ENCODE measurements at places on chromosomes 2 and 18.
A peak's percentile ranks its signal among the peaks of the same experiment; 100 is the strongest.

- no peak for DNase-seq
Observed at GRCh38 chr18:71994273-71994672, 549.9 kb downstream of the CBLN2 start.

GRCh38 chr18:58784601-58785137 is 80.0 kb upstream of the ZNF532 start:
- DNase-seq: no peak

GRCh38 chr18:71079606-71080005 is 790.8 kb downstream of the SOCS6 start:
- peak; percentile 2 for DNase-seq

DNA sequence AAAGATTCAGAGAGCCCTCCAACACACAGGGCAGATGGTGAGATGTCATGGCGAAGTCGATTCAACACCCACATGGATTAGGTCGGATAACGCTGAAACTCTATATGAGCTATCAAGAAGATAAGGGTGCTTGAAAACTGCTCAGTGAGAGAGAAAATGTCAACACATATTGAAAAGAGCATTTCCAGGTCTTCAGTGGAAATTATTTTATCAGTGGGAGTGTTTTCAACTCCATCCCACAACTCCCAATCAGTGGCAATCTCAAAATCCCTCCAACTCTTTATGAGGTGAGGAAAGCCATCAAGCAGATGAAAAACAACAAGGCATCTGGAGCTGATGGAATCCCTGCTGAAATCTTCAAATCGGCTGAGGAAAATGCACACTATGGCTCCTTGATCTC is 104.5 kb upstream of the KLHL14 start:
- peak; percentile 22 for DNase-seq

DNA sequence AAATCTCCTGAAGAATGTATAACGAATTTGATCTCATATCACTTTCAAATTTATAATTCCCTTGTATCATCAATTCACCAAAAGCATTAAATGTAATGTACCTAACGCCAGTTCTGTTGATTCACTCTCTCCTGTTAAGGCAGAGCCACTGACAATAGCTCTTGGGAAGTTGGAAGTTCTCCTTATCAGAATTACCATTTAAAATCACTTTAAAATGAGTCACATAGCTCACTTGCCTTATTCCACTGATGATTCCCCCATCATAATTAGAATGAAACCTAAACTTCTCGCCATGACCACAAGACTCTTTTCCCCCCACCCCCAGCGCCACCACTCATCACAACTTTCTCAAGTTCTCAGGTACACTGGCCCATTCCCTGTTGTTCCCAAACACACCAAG is 117.1 kb downstream of the PID1 start:
- no peak for DNase-seq

DNA sequence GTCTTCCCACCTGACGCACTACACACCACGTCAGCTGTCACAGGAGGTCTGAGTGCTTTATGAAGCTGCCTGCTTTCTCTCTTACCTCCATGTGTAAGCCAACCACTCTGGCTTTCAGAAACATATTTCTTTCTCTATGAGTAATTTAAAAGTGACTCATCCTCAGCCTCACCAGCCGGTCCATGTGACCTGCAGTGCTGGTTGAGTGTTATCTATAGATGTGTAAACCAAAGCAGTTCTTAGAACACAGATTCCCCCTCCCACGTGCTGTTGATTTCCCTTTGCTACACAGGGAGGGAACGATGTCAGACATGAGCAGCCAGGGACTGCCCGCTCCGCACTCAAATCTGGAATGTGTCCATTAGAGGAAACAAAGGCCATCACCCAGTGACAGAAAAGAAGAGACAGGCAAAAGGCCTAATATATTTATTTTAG is 157.8 kb downstream of the BCL2 start:
- peak; percentile 69 for DNase-seq

- DNase-seq: no peak
Observed at GRCh38 chr2:141497272-141497671, 633.5 kb downstream of the LRP1B start.

- no peak for DNase-seq
Observed at GRCh38 chr18:305003-305501, 37.2 kb upstream of the THOC1 start.

DNA sequence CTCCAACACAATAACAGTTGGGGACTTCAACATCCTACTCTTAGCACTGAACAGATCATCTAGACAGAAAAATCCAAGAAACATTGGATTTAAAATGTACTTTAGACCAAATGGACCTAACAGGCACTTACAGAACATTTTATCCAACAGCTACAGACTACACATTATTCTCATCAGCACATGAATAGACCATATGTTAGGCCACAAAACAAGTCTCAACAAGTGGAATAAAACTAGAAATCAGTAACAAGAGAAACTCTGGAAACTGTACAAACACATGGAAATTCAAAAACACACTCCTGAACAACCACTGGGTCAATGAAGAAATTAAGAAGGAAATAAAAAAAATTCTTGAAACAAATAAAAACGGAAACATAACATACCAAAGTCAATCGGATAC is 117.5 kb downstream of the ACVR1 start:
- no peak for DNase-seq

- DNase-seq: no peak
Observed at GRCh38 chr2:32656069-32656468, 28.2 kb downstream of the TTC27 start.

DNA sequence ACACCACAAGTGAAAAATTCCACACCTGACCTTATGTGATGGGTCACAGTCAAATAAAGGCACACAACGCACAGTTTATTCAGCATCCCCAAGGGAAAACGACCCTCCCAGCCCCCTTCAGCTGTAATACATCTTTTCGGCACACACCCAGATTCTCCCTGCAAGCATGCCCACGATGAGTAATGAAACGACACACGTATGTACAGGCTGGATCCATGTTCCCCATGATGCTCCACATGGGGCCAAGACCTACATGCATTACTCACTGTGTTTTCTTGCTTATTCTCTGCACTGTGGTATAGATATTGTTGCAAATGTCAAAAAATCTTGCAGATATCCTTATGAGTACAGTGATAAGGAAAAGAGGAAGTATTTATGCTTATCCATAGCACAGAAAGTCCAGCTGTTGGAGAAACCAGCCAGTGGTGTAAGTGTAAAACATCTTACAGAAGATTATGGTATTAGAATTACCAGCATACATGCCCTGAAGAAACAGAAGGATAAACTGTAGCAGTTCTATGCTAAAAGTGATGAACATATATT is 32.5 kb upstream of the SGPP2 start:
- no peak for DNase-seq

DNA sequence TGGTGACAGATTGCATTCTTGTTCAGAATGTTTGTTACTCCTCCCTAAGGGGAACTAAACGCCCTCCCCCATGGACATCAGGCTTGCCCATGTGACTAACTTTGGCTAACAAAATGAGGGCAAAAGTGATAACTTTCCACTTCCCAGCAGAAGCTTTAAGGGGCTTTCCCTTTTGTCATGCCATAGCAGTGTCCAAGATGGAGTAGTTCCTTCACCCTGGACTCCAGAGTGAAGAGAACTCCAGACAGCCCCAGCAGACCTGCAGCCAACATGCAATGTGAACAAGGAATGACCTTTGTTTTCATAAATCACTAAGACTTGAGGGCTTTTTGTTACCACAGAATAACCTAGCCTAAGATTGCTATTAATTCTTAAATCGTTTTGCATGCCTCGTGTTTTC is 163.5 kb downstream of the ZEB2 start:
- DNase-seq: no peak

DNA sequence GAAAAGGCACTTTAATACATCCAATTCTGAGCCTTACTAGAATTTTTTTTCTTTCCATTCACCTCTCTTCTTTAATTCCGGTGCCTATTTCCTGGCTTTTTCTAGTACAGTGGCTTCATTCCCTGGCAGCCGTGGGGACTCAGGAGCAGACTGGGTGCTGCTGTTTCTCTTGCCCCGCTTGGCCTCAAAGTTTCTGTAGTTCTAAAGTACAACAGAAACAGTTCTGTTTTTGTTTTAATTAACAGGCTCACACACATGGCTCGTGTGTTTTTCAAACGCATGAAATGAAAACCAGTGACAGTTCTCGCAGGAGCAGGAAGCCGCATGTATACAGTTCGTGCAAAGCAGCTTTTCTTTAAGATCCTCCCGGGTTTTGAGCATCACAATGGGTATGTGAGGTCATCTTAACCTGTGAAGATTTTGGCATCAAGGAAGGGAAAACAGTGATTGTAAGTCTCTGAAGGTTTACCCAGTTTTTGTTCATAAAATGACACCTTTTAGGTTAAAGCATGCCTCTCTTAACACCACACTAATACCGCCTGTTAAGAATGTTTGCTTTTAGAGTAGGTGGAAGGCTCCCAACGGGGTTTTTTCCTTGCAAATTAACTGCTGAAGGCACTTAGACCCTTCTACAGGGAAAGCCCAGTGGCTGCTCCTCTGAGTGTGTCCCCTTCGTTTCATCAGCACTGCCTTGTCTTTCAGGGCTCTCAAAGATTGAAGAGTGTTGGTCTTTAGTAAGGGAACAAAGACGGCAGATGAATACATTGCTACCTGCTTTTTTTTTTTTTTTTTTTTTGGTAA is 5.8 kb downstream of the FZD7 start:
- DNase-seq: no peak

GRCh38 chr18:32983721-32984120 is 210.9 kb upstream of the KLHL14 start:
- no peak for DNase-seq

DNA sequence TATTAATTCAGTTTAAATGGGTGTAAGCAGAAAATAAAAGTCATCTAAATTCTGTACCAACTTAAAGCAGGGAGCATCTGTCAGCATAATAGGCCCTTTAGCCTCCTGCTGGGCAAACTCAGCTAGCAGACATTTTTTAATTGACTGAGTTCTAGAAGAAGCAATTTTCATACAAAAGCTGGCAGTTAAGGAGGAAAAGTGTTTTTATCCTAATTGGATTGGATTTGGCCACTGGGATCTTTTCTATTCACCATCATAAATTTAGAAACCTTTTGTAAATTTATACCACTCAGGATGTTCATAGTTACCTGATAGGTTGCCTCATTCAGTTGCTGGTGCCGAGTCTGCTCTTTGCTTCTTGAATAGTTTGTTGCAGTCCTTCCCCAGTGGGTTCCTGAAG is 262.7 kb upstream of the FSIP2 start:
- DNase-seq: no peak

- DNase-seq: no peak
Observed at GRCh38 chr2:224056889-224057288, 17.8 kb upstream of the SERPINE2 start.

DNA sequence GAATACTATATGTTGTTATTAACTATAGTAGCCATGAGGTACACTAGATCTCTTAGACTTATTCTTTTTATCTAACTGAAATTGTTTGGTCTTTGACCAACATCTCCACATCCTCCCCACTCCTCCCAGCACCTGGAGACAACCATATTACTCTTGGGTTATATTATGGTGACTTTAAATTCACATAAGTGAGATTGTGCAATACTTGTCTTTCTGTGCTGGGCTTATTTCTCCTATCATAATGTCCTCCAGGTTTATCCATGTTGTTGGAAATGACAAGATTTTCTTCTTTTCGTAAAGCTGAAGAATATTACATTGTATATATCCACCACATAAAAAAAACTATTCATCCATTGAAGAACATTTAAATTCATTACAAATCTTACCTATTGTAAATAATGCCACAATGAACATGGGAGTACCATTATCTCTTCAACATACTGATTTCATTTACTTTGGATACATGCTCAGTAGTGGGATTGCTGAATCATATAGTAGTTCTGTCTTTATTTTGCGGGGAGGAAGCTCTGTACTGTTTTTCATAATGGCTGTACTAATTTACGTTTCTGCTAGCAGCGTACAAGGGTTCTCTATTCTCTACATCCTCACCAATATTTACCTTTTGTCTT is 159.2 kb upstream of the SCN7A start:
- DNase-seq: no peak

- DNase-seq: no peak
Observed at GRCh38 chr2:194602750-194603149, 1054.3 kb upstream of the SLC39A10 start.

DNA sequence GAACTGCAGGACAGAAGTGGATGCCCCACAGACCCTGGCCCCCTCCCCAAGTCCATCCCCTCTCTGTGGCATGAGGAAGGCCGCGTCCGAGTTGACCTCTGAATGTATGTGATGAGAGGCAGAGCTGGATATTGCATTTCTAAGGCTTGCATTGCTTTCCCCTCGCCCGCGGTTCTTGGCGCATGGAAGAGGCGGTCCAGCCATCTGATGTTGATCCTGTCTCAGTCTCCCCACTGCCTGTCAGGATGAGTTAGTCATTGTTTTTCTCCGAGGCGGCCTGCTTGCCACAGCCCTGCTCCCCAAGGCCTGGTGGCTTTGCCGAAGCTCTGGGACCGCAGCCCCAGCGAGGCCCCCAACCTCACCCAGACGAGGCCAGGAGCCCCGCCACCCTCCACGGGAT is 88.6 kb downstream of the SMAD7 start:
- DNase-seq: no peak

- no peak for DNase-seq
Observed at GRCh38 chr2:118121986-118122524, 33.8 kb downstream of the INSIG2 start.

GRCh38 chr2:225276207-225276606 is 123.3 kb upstream of the NYAP2 start:
- DNase-seq: no peak

- no peak for DNase-seq
Observed at GRCh38 chr18:70463085-70463484, 174.2 kb downstream of the SOCS6 start.

GRCh38 chr2:47654790-47655562 is 128.0 kb upstream of the MSH6 start:
- peak; percentile 80 for DNase-seq

GRCh38 chr2:240689975-240690374 is 1.7 kb upstream of the AQP12A start:
- no peak for DNase-seq

GRCh38 chr2:219002395-219003266 is 9.4 kb upstream of the CRYBA2 start:
- DNase-seq: peak; percentile 84

DNA sequence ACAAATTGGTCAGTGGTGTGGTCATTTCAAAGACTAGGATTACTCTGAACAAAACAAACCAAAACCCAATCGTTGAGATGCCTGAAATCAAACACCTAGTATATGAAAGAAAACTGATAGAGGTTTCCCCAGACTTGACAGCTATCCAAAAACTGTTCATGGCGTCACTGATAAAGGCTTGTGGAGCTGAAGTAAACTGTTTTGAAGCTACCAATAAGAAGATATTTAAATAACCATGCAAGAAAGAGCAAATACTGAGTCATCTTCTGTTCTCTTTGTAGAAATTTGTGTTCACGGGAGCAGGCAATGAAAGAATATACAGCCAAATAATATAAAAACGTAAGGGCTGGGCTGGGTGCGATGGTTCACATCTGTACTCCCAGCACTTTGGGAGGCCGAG is 7.5 kb upstream of the COLEC11 start:
- no peak for DNase-seq

DNA sequence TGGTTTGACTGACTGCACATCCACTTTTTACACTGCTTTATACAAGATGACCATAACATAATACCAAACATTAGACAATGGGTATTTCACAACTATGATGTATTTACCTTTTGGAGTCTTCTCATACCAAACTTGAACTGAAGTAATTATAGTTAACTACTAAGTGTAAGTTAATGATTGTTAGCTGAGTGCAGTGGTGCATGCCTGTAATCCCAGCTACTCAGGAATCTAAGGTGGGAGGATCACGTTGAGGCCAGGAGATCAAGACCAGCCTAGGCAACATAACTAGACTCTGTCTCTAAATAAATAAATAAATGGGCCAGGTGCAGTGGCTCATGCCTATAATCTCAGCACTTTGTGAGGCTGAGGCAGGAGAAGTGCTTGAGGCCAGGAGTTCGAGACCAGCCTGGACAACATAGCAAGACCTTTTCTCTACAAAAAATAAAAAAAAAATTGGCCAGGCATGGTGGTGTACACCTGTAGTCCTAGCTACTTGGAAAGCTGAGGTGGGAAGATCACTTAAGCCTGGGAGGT is 44.9 kb upstream of the ORC2 start:
- no peak for DNase-seq

Data from NCI-H510A (cell line).